ENCODE measurements at places on chromosomes 6 and 20.

DNA sequence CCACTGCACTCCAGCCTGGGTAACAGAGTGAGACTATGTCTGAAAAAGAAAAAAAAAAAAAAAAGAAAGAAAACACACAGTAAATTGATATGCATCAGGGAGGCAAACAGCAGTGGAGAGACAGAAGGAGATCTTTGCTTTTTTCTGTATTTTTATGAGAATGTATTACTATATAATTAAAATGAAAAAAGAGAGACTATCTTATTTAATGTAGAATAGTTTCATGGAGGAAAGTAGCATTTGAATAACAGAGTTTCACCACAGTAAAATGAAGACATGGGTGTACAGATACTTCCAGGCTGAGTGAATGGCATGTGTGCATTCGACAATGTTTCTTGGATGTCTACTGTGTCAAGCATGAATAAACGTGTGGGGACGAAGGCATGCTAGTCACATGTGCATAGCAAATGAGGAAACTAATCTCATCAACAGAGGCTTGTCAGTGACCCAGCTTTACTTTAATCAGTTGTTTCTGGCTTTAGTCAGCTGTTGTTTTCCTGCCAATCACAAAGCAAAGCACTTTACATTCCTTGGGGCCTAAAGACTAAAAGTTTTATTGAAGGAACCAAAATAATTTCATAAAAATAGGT is 55.5 kb upstream of the ARMH2 start:
- no peak for DNase-seq

DNA sequence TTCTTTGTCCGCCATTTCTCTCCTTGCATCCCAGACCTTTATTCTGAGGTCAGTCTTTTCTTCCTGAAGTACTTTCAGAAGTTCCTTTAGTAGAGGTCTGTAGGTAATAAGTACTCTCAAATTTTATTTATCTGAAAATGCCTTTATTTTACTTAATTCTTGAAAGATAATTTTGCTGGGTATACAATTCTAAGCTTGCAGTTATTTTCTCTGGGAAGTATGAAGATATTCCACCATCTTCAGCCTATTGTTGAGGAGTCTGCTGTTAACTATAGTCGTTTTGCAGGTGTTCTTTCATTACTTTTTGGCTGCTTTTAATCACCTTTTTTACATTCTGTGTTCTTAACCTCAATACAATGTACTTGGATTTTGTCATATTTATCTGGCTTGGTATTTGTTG is 13.5 kb upstream of the FNDC1 start:
- DNase-seq, result no peak

GRCh38 chr6:12818324-12818723 is 101.8 kb downstream of the PHACTR1 start:
- DNase-seq, result no peak

GRCh38 chr20:6765469-6766058 is 1.9 kb upstream of the BMP2 start:
- no peak for DNase-seq

DNA sequence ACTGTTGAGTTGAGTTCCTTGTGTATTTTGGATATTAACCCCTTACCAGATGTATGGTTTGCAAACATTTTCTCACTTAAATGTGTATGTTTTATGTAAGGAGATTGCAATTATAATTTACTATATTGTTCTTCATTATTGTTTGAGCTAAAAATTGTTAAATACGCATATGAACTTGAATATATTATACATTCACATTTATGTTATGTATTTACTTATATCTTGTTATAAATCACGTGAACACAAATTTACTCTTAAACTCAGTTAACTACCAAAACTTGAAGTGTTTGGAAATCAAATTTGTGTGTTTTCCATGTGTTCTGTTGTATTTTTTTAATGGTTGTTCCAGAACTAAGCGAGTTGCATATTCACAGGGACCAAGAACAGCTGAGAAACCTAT is 18.3 kb downstream of the CDC40 start:
- DNase-seq, result no peak

GRCh38 chr20:36585410-36586125 is 12.2 kb downstream of the TGIF2 start:
- DNase-seq, result no peak

- DNase-seq, result no peak
Observed at GRCh38 chr20:4453359-4453758, 268.4 kb upstream of the PRND start.

DNA sequence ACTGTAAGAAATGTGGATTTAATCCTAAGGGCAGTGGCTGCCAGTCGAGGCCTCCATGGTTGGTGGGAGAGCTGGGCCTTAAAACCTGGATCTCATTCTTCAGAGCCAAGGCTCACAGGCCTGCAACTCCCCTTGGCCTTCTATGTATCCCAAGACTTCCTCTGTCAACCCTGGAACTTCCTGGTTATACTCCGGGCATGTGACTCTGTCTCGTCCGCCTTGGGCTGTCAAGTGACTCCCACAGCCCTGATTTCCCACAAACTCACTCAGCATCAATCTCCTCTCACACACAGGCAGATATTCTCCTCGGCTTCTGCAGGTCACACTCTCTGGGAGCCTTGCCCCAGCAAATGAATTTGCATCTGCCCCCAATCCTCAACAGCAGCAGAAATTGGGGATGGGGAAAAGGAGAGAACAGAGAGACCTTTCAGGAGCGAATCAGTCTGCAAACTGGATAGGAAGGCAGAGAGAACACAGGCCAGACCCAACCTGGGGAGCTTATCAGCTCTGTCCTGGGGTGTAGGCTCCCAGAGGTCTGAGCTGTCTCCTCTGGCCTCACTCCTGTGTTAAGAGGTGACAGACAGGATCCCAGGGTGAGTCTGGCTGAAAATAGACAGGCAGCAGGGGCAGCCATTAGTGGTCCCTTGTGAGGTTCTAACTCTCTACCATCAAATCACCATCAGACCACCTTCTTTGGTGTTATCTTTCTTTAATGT is 30.4 kb upstream of the PREX1 start:
- DNase-seq, result no peak

DNA sequence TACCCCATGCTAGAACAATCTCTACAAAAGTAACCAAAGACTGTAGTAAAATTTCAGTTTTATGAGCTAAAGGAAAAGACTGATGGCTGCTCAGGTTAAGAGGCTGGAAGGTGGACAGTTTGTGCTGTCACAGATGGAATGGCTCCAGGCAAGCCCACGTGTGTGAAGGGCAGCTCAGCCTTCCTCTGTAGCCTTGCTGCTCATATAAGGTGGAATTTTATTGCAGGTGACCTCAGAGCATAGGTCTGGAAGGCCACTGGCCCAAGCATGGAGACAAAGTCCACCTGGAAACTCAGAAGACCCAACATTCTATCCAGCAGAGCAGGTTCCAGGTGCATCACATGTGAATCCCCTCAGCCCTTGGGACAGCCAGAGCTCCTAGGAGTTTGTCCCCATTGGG is 53.6 kb downstream of the KAT14 start:
- DNase-seq, result no peak

GRCh38 chr20:56653211-56653610 is 24.1 kb downstream of the TFAP2C start:
- DNase-seq, result no peak

DNA sequence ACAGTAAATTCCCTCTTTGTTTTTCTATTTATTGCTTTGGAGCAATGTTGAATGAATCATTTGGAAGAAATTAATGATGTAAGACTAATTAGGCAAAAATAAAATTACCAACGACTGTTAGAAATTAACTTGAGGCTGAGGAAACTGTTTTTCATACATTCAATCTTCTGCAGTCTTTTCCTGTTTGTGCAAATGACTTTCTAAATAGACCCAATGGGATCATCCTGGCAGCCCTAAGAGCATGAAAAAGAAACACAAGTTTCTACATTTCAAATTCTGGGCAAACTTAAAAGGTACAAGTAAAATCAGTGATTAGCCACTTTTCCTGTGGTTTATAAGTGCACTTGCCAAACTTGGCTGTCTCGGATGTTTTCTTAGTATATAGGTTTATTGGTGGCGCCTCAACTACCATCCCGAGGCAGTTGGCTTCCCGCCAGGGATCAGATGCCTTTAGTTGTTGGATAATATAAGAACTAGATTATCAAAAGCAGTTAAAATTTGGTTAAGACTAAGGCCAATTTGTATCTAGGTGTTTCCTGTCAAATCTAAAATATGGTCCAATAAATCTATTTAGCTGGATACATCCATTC is 181.2 kb downstream of the ISM1 start:
- DNase-seq, result no peak

GRCh38 chr20:21126581-21126870 is 644 bp downstream of the KIZ start:
- no peak for DNase-seq

DNA sequence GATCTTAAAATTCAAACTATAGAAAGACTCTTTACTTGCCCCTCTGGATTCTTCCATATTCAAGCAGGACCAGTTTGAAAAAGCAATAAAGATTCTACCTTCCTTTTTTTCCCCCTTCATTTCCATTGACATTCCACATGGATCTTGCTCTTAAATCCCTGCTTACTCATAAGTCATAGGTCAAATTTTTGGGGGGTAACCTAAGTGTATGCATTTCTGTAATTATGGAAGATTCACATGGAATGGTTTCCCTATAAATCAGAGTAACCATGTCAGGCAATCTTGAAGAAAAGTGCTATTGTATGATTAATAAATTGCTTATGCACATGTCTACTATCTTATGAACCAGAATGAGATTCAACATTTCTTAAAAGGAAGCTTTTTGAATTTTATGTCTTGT is 551.0 kb downstream of the HAO1 start:
- DNase-seq, result no peak

GRCh38 chr6:55379471-55379870 is 52.2 kb downstream of the GFRAL start:
- no peak for DNase-seq

DNA sequence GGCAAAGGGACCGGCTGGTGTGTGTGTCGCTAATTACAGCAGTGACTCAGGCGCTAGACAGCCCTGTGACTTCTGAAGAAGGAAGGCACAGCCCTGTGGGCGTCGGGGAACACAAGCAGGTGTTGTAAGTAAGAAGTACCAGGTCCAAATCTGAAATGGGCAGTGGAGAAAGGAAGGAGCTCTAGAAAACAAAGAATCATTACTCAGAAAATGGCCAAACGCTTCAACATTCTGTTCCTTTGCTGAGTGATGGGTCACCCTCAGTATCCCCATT is 106.8 kb downstream of the PXDC1 start:
- DNase-seq, result no peak

DNA sequence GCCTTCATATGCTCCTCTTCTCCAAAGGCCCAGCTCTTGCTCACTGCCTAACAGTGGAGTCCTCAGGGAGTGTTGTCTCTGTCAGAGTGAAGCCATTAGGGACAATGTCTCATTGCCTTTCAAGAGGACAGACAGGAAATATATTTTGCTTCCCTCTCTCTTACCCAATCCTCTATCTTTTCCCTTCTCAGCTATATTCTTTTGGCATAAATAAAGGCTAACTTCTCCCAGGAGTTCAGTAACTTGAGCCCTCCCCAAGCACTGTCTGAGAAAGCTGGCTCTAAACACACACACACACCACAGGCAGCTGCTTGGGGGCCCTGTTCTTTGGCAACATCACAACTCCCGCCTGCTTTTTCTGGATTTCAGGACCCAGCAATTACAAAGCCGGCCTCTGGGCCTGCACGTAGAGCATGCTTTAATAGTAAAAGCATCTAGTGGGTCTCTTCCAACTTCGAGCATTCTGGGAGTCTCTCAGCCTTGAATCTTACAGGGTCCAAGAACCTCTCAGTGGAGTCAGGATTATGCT is 34.7 kb upstream of the LAMA4 start:
- no peak for DNase-seq

GRCh38 chr20:62571669-62572344 is 70.5 kb upstream of the SLCO4A1 start:
- no peak for DNase-seq

Measured in iPS DF 6.9 (cell line).